Mesothelial cell of epicardium (in vitro differentiated cells): ENCODE measurements at places on chromosomes 4 and X.

DNA sequence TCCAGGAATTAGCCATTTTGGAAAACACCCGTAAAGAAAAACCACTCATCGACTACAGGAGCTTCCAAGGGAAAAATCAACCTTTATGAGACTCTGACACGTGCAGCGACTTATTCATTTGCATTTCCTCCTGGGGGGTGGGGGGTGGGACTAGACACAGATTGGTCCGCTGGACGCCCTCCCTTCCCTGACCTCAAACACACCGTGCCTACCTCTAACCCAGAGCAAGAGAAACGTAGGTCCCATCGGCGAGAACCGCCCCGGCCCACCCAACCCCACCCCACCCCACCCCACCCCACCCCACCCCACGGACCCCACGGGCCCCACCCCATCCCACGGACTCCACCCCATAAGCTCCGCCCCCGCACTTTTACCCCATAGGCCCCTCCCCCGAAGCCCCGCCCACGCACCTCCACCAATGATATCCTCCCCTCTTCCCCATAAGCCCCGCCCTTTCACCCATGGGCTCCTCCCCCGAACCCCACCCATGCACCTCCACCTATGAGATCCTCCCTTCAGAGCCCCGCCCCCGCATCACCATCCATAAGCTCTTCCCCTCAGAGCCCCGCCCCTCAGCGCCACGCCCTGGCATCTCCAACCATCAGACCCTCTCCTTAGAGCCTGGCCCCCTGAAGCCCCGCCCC is 1.1 kb downstream of the GTPBP6 start:
- no peak for DNase-seq

GRCh38 chr4:142316025-142316424 is 530.1 kb downstream of the INPP4B start:
- DNase-seq = no peak

DNA sequence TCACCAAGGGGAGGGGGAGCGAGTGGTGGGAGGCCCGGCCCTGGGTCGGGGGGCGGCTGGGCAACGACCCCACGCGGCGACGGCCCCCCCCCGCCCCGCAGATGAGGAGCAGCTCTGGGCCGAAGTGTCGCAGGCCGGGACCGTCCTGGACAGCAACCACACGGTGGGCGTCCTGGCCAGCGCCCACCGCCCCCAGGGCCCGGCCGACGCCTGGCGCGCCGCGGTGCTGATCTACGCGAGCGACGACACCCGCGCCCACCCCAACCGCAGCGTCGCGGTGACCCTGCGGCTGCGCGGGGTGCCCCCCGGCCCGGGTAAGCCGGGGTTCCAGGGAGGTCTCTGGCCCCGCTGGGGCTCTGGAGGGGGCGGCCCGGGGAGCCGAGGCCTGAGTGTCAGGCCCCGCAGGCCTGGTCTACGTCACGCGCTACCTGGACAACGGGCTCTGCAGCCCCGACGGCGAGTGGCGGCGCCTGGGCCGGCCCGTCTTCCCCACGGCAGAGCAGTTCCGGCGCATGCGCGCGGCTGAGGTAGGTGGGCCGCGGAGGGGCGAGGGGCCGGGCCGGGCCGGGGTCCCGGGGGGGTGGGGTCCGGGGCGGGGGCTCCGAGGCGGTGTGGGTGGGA is 8.7 kb upstream of the FGFRL1 start:
- DNase-seq = no peak

- DNase-seq = no peak
These were observed 33.7 kb downstream of the METAP1 start for GRCh38 chr4:99029018-99029735.
